NCI-H187 treated with DMSO at 0.1 percent for 48 hours (cell line): ENCODE measurements at places on chromosomes 5 and 9.

GRCh38 chr9:38361473-38361850 lies 31.0 kb upstream of the ALDH1B1 start:
- no peak for DNase-seq

GRCh38 chr5:61148515-61148914 lies 13.8 kb downstream of the SMIM15 start:
- no peak for DNase-seq

DNA sequence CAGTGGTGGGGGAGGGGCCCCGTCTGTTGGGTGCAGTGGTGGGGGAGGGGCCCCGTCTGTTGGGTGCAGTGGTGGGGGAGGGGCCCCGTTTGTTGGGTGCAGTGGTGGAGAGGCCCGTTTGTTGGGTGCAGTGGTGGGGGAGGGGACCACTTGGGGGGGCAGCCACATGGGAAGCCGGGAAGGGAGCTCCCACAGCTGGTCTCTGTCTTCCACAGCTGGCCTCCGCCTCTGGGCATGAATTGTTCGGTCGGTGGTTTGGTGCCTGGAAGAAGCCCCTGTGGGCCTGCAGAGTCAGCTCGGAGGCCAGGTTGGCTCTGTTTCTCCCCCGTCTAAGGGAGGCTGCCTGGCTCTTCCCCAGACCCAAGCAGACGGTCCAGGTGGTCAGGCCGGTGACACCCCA lies 69.3 kb downstream of the COL5A1 start:
- no peak for DNase-seq

- no peak for DNase-seq
Measured at GRCh38 chr9:7147121-7148090, 389.6 kb downstream of the KDM4C start.

DNA sequence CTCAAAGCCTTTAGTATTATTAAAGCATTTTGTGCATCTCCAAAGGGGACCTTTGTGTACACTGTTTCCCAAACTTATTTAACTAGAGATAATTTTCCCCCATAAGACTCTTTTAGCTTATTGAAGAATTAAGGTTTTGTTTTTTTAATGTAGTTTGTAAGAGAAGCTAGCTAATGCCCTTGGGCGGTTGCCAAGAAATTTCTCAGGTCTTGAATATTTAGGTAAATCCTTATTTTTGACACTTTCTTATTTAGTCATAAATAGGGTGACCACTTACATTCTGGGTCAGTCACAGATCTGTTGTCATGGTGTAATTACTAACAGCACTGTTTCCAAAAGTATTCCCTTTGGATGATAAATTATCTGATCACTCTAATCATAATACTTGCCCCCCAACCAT lies 27.2 kb downstream of the TNFAIP8 start:
- no peak for DNase-seq

GRCh38 chr5:139186261-139186660 lies 11.9 kb downstream of the SIL1 start:
- no peak for DNase-seq
